ENCODE measurements at places on chromosomes 6 and 20.

- DNase-seq = no peak
Measured at GRCh38 chr20:61346996-61347395, 94.9 kb downstream of the CDH4 start.

- DNase-seq = no peak
Measured at GRCh38 chr6:148816117-148816516, 69.3 kb downstream of the UST start.

DNA sequence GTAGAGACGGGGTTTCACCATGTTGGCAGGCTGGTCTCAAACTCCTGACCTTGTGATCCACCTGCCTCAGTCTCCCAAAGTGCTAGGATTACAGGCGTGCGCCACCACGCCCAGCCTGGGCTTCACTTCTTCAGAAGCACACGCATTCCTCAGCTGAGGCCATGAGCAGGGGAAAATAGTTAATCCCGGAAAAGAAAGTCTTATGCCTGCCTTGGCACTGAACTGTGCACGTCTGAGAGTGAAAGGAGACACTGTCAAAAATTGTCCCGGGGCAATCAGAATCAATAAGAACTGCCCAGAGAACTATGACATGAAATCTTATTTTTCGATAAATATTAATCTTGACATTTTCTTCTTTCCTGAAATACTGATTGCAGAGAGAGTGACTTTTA lies 2.8 kb downstream of the BTN2A2 start:
- no peak for DNase-seq

GRCh38 chr20:53804920-53805894 lies 211.6 kb upstream of the ZNF217 start:
- no peak for DNase-seq

- DNase-seq = no peak
Measured at GRCh38 chr6:14910692-14911547, 334.9 kb upstream of the JARID2 start.

- DNase-seq = no peak
Measured at GRCh38 chr6:105256619-105257018, 76.8 kb upstream of the POPDC3 start.

All from stimulated activated CD8-positive, alpha-beta memory T cell treated with anti-CD3 and anti-CD28 coated beads, Interleukin-15, amount 100 ng/mL, for 48 hours (primary cell).